Endothelial cell (in vitro differentiated cells): ENCODE measurements at places on chromosomes 6 and 20. TPM values are rescaled to one million over a fixed set of nuclear protein-coding genes. Genes with fewer than 3 reads are reported as not detected.

SYNDIG1 gene
- 8.1 TPM for total RNA-seq

PRICKLE4 gene
- total RNA-seq: 20.7 TPM

WTAP gene
- 95.4 TPM for total RNA-seq

SLC22A3 gene
- 0.18 TPM for total RNA-seq

- no peak for DNase-seq
Observed at GRCh38 chr6:2986722-2987221, 12.9 kb upstream of the NQO2 start.

DNA sequence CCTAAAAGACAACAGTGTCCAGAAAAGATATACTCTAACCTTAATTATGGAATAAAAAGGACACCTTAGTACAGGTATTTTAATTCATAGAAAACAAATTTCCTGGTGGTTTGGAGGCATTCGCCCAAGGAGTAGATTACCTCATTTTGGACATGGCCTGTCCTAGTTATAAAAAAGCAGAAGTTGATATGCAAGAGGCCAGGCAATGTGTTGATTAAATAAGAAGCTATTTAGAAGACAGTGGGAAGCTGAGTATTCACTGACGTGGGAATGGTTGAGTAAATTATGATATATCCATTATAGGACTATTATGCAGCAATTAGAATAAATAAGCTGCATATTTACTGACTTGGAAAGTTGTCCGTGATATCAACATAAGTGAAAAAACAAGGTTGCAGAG lies 314.9 kb downstream of the ALDH8A1 start:
- no peak for DNase-seq

- DNase-seq: no peak
Observed at GRCh38 chr6:108118810-108119768, 44.5 kb upstream of the OSTM1 start.

DNA sequence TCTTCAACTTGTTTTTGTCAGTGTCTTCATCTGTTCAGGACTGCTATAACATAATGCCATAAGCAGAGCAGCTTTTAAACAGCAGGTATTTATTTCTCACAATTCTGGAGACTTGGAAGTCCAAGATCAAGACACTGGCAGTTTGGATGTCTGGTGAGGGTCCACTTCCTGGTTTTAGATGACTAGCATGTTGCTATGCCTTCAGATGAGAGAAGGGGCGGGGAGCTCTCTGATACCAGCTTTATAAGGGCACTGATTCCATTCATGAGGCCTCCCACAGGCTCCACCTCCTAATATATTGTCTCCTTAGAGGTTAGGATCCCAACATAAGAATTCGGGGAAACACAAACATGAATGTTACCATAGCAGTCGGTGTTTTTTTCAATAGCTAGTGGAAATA lies 52.9 kb downstream of the FAM83B start:
- no peak for DNase-seq

DNA sequence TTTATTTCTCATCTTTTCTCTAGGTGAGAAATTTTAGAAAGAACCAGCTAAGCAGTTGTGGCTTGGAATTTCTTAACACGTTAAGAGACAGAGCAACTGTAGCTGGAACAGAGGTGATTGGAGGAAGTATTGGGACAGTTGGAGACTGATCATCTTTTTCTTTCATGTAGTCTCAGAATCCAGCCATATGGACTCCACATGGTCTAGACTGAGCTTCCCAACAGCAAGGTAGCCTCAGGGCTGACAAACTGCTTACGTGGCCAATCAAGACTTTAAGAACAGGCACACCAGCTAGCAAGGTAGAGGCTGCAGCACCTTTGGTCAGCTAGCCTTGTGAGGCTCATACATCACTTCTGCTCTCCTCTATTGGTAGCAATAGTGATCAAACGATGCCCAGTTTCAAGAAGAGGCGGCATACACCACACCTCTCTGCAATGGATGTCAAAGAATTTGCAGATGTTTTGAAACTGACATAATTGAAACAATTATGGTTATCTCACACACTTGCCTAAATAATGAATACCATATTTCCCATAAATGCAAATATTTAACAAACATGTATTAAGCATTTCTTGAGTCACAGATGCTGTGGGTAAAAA lies 590.5 kb upstream of the SLC35B3 start:
- DNase-seq: no peak

- no peak for DNase-seq
Observed at GRCh38 chr6:167314180-167314821, 10.6 kb upstream of the TTLL2 start.

DNA sequence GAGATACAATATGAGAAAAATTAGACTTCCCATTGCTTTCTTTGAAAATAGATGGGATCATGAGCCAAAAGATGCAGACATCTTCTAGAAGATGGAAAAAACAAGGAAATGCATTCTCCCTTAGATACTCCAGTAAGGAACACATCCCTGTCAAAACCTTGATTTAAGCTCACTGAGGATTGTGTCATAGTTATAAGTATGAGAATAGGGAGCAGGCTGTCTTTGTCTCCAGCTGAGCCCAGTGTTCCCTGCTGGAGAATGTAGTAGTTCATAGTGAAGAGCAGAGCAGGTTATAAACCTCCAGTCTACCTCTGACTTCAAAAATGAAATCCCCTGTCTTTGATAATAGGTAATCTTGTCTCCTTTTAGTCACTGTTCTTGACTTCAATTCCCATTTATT lies 589.9 kb downstream of the PHF3 start:
- DNase-seq: no peak

GRCh38 chr6:135820340-135820739 lies 31.2 kb upstream of the PDE7B start:
- DNase-seq: no peak

GRCh38 chr20:21516180-21516567 lies 2.3 kb upstream of the NKX2-2 start:
- DNase-seq: no peak

DNA sequence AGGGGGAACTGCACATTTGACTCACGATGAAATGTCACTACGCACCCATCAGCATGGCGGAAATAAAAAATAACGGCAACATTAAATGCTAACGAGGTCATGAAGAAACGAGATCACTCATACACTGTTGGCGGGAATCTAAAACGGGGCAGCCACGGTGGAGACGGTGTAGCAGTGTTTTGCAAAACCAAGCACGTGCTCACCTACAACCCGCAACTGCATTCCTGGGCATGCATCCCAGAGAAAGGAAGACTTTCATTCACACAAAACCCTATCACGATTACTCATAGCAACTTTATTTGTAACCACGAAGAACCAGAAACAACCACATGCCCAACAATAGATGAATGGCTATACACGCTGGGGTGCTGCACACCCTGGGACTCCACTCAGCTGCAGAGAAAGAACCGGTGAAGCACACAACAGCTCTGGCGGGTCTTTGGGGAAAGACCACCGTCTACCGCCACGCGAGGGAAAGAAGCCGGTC lies 77.0 kb downstream of the YTHDF1 start:
- no peak for DNase-seq

DNA sequence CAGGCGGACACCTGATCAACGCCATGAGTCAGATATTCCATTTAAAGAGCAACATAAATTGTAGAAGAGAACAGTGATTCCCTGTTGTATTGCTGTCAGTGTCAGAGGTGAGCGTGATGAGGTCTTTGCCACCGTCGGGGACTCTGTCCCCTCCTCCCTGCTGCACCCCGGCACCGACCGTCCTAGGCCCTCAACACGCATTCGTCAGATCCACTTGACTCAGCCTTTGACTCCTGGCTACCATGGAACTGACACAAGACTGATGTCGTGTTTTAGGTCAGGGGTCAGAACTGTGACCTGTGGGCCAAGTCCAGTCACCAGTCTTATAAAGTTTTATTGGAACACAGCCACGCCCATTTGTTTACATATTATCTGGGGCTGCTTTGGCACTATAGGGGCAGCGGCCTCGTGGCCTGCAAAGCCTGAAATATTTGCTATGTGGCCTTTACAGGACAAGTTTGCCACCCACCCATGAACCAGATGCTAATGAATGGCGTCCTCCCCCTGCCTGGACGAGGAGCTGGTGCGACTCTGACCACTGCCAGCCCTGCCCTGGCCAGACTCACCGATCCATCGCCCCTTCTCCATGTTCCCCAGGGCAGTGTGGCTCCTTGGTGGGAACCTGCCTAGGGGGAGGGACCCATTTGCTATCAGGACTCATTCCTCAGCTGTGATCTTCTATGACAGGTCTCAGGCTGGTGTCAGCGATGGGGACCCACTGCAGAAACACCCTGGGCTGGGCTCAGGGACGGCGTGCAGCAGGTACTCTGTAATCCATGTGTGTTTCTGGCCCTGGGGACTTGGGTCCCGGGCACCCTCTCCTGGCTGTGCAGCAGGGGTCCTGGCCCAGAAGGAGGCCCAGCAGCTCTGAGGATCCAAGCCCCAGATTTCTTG lies 37.5 kb upstream of the PHACTR3 start:
- DNase-seq: no peak

DNA sequence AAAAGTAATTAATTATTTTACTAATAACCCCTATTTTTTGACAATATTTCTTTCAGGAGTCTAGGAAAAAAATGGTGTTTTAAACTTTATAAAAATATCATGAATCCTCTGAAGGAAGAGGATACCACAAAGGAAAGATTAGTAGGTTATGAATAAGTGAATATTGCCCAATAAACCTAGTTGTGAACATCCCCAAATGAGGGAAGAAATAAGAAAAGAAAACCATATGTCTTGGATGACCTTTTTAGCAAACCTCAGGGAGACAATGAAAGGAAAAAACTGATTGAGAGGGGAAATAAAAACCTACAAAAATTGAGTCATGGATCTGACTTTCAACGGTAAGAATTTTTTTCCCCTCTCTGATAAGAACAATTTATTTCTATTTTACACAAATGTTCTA lies 34.4 kb downstream of the TENT5A start:
- no peak for DNase-seq

DNA sequence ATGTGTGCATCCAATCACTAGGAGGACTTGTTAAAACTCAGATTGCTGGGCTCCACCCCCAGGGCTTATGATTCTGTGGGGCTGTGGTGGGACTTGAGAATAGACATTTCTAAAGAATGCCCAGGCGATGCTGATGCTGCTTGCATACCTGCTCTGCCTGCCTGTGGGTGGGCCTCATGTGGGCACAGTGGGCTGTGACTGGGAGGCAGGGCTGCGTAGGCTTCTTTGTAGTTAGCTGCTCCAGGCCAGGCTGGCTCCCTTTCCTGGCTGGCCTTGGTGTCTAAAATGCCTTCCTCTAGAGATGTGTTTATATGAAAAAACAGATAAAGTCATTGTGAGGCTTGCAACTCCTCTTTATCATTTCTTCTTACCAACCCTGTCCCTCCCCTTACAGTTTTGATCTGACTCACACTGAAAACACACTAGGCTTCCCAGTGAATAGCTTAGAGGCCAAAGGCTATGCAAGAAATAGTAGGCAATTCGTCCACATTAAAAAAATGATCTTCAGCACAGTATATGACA lies 495.5 kb upstream of the MAP3K7 start:
- no peak for DNase-seq

- DNase-seq: no peak
Observed at GRCh38 chr20:42982218-42982617, 207.5 kb downstream of the PTPRT start.

GRCh38 chr6:122702841-122703240 lies 76.7 kb upstream of the FABP7 start:
- no peak for DNase-seq

GRCh38 chr6:42774201-42774600 lies 7.7 kb upstream of the BICRAL start:
- no peak for DNase-seq

DNA sequence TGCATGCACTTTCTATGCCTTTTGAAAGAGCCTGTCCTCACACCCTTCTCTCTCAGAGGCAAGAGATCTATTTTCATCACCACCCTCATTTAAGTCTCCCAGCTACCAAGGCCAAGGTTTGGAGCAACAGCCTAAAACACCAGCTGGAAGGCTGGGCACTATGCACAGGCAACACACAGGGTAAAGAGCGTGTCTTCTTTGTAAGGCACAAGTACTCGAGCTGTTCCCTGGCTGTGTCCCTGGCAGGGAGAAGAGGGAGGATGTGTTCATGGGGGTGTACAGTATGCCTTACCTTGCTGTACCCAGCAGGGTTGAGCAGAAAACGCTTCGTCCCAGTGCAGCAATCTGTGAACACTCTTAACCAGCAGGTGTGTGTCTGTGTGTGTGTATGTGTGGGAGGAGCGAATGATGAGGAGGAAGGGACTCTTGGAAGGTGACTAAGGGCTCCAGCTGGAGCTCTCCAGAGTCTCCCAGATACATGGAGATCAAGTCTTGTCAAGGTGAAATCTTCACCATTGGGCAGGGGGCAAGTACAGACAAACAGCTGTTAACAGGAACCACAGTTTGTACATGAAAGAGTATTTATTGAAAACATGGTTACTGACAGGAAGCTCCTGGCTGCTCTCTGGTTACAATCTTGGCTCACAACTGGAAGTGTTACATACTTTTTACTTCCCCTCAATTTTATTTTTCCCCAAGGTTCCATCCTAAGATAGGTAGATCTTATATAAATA lies 40.8 kb downstream of the ELMO2 start:
- no peak for DNase-seq

DNA sequence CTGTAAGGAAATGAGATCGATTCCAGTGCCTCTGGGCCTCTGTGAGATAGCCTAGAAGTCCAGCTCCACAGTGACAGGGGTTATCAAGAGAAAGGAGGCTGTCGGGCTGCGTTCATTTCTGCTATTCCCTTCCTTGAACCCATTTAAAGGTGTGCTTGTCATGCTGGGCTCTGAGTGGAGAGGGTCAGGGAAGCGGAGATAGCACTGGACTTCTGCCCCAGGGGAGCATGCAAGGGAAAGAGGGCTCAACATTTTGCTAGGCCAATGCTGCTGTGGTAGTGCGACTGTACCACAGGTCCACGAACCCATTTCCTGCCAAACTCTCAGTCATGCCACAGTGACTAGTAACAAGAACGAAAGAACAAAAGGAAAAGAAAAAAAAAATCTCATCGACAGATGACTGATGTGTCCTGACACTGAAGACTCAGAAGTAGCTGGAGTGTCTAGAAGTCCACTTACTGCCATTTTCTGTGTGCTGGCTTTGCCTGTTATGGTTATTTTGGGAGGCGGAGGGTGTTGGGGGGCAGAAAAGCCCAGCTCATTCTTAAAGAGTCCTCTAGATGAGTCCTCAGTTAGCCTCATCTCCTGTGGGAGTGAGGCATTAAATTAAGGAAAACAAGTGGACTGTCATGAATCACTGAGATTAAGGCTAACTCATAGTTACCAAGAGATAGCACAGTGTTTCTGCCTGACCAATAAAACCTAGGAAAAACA lies 8.1 kb downstream of the NEDD9 start:
- no peak for DNase-seq

GRCh38 chr6:145323646-145324045 lies 411.7 kb downstream of the EPM2A start:
- no peak for DNase-seq

- no peak for DNase-seq
Observed at GRCh38 chr6:156783958-156784357, 6.8 kb downstream of the ARID1B start.

DNA sequence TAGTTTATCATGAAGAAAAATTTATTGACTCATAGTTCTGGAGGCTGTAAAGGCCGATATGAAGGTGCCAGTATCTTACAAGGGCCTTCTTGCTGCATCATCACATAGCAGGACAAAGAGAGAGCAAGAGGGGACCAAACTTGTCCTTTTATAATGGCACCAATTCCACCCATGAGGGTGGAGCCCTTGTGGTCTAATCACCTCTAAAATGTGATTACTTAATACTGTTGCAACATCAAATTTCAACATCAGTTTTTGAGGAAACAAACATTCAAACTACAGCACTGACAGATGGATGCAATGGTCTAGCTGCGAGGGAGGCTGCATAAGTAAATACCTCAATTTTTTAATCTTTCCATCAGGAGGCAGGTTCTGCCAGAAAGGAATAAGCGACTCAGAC lies 76.7 kb upstream of the LAMA2 start:
- no peak for DNase-seq
